ENCODE measurements at places on chromosomes 3 and 15. TPM values are rescaled to one million over a fixed set of nuclear protein-coding genes. Genes with fewer than 3 reads are reported as not detected.

DNA sequence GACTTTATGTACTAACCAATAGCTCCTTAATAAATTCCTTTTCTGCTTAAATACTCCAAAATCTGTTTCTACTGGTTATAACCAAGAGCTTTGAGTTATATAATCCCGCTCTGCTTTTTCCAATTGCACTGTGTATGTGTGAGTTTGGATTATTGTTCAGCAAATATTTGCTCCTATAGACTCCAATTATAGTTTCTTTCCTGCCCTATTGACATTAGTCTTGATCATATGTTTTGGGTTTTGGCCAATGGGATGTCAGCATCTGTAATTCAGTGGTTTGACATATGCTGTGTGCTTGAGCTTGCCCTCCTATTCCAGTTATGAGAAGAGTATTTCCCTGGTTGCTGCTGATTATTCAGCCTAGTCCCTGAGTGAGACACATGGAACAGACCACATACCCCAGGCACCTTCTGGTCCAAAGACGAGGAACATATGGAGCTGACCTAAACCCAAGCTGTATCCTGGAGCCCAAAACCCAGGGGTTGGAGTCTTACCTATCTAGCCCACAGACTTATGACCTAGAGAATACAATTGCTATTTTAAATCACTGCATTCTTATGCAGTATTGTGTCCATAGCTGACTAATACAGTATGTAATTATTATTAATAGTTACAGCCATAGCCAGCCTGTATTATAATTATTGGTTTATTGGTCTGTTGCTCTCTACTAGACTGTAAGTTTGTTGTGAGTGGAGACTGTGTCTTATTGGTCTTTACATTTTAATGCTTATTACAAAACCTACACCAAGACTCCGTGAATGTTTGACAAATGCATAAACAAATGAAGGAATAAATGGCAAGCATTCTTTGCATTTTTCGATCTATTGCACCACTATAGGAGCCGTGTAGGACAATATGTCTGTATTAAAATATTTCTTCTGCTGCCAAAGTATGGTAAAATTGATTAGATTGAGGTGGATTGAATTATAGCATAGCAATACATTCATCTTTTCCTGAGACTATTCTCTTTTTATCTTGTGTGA, 11.7 kb upstream of the ZNF280D start:
- no peak overlapping the region for H3K4me3 ChIP-seq
- H3K27ac ChIP-seq: no peak overlapping the region
- H3K36me3 ChIP-seq: no peaks in the 10 kb centered on the region

- no peaks in the 10 kb centered on the region for H3K27me3 ChIP-seq
- no peaks in the 10 kb centered on the region for H3K36me3 ChIP-seq
- no peaks in the 10 kb centered on the region for H3K4me1 ChIP-seq
- no peak overlapping the region for H3K4me3 ChIP-seq
- no peak overlapping the region for H3K27ac ChIP-seq
Measured at GRCh38 chr3:139762302-139762701, 84.5 kb upstream of the NMNAT3 start.

DNA sequence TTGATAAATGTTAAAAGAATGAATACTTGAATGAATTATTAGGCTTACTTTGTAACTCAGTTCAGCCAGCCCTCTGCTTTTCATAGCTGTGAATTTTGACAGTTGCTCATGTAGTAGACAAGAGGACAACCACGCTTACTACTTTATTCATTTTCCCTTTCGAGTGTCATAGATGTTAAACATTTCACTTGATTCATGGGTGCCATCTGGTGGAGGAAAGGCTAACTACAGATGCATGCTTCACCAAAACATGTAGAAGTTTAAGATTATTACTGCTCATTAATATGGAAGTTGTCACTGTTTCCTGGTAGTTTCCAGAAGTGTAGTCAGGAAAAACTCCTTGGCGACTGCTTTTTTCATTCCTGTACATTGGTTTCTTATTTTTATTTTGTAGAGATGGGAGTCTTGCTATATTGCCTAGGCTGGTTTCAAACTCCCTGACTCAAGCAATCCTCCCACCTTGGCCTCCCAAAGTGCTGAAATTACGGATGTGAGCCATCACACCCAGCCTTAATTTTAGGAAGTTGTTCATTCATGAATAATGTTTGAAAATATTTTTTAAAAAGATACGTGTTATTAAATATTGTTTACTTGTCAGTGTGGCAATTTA, 163.2 kb downstream of the B3GALNT1 start:
- peaks cover 3% of the 10 kb centered on the region for H3K4me1 ChIP-seq
- DNase-seq: peak; percentile 70
- H3K36me3 ChIP-seq: no peaks in the 10 kb centered on the region
- no peak overlapping the region for H3K4me3 ChIP-seq

DNA sequence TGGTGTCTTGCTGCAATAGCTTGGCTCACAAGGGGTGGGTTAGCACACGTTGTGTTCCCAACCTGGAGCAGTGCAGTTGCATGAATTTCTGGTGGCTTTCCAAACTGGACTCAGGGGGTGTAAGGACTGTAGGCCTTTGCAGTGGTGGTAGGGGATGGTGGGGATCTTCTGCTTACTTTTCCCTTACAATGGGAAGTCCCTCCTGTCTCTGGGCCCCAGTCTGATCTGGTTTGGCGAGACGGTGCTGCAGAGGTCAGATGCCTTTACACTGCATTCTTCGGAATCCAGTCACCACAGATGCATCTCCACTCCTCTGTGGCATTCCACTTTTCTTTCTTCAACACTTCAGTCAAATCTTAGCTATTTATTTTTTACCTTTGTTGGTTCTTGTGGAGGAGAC, 132.1 kb downstream of the DOCK3 start:
- no peaks in the 10 kb centered on the region for H3K4me1 ChIP-seq
- H3K4me3 ChIP-seq: no peak overlapping the region
- H3K27ac ChIP-seq: no peak overlapping the region
- H3K36me3 ChIP-seq: peaks cover 4% of the 10 kb centered on the region
- no peaks in the 10 kb centered on the region for H3K27me3 ChIP-seq

DNA sequence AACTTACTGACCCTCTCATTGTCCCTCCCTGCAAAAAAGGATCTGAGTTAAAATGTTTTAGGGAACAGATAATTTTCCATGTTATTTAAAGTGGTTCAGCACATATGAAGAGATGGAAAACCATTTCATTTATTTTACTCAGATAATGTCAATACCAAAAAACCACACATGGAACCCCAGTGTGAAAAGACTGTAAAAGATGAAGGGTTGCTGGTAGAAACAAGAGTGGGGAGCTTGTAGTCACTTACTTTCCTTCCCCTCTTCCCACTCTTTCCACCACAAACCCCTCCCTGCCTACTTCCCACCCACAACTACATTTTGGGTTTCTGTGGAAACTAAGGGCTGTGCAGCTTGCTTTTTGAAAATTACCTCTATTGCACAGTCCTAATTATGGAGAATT, 18.5 kb upstream of the KLHL25 start:
- no peaks in the 10 kb centered on the region for H3K36me3 ChIP-seq
- H3K27ac ChIP-seq: no peak overlapping the region
- peaks cover 5% of the 10 kb centered on the region for H3K4me1 ChIP-seq
- no peaks in the 10 kb centered on the region for H3K27me3 ChIP-seq

DNA sequence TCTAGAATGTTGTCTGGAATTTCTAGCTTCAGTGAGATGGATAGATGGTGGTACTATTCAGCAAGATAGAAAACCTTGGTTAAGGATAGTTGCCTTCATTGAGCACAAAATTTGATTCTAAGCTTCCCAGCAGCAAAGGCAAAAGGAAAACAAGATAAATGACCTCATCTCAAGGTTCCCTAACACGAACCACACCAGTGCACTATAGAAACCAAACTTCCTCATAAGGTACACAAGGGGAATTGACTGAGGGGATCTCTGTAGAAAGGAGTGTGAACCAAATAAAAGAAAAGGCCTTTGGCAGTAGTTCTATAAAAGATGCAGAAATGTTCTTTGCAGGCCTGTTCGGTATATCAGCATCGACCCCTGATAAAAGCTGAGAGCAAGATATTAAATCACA, 288.9 kb downstream of the SHQ1 start:
- peaks cover 3% of the 10 kb centered on the region for H3K4me1 ChIP-seq
- H3K4me3 ChIP-seq: no peak overlapping the region
- DNase-seq: no peak
- no peaks in the 10 kb centered on the region for H3K36me3 ChIP-seq

DNA sequence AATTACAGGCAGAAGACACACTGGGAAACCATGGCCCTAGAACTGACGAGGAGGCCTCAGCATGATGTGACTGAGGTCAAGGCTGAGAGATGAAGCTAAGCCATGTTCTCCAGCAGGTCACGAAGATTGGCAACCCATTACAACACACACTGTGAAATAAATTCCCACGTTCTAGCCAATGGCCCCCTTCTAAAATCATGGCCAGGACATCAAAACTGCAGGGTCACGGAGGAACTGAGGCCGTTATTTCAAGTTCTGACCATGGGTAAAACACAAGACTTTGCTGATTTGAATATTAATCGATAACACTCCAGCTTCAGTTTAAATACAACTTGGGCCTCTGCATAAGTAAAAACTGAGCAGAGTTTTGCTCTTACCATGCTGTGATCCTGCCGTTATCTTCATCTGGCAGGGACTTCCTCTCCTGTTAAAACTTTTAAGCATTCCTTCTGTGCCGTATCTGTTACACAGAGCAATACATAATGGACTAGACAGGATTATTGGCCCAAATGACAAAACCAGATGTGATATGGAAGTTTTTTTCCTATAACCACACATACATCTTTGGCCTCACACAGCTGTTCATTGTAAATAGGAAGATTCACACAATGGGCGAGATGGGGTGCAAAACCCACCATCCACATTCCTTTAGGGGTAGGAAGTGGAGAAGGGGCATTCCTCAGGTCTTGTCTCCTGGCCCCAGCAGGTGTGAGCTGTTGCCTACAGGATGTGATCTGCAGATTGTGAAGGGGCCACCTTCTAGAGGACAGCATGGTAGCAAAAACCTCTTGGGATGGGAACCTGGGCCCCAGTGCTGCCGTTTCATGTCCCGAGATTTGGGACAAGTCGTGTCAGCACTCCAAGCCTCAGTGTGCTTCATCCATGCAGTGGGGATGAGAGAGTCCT, 207.4 kb downstream of the OPA1 start:
- no peak overlapping the region for H3K27ac ChIP-seq
- H3K4me1 ChIP-seq: no peaks in the 10 kb centered on the region
- peaks cover 8% of the 10 kb centered on the region for H3K27me3 ChIP-seq
- DNase-seq: no peak
- no peak overlapping the region for H3K4me3 ChIP-seq

- H3K36me3 ChIP-seq: peaks cover 14% of the 10 kb centered on the region
- H3K4me1 ChIP-seq: no peaks in the 10 kb centered on the region
- H3K4me3 ChIP-seq: peak overlapping the region; percentile 26
- H3K27me3 ChIP-seq: no peaks in the 10 kb centered on the region
- no peak for DNase-seq
Measured at GRCh38 chr3:11705049-11705448, 61.3 kb upstream of the VGLL4 start.

DNA sequence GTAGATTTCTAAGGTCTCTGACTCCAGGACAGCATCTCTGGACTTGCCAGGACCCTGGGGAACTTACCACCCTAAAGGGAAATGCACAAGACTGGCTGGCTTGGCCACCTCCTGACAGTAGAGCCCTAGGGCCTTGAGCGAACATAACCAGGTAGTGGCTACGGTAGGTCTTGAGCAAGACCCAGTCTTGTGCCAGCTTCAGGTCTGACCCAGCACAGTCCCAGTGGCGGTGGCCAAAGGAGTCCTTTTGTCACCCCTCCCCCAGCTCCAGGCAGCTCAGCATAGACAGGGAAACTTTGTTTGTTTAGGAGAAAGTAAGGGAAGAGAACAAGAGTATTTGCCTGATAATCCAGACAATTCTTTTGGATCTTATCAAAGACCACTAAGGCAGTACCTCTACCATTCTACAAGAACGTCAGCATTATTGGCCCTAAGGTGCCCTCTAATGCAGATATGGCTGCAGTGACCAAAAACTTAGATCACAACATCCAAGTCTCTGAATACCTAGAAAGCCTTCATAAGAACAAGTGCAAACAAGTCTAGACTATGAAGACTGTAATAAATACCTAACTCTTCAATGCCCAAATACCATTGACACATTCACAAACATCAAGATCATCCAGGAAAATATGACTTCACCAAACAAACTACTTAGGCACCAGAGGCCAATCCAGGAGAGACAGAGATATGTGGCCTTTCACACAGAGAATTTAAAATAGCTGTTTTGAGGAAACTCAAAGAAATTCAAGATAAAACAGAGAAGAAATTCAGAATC, 38.7 kb upstream of the FBN1 start:
- peaks cover 2% of the 10 kb centered on the region for H3K27me3 ChIP-seq
- no peak overlapping the region for H3K4me3 ChIP-seq
- no peaks in the 10 kb centered on the region for H3K4me1 ChIP-seq

- no peaks in the 10 kb centered on the region for H3K27me3 ChIP-seq
- H3K27ac ChIP-seq: no peak overlapping the region
- no peaks in the 10 kb centered on the region for H3K4me1 ChIP-seq
- no peak for DNase-seq
- no peaks in the 10 kb centered on the region for H3K36me3 ChIP-seq
Measured at GRCh38 chr3:191631496-191631895, 170.5 kb downstream of the PYDC2 start.

DNA sequence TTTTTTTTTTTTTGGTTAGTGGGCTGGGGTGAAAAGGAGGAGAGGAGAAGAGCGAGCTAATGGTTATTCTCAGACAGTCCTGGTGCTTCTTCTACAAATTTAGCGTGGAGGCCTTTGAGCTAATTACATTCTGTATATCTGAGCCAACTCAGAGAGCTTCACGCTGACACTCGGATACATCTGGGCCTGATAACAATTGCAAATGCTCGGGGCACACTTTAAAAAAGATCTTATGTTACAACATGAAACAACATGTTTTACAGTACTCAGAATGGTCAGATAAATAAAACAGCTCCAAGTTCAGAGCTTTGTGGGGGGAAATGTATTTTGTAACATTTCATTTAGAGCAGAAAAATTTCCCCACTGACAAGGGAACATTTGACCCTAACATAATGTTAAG, 966.9 kb upstream of the NR2F2 start:
- DNase-seq: no peak
- H3K27ac ChIP-seq: no peak overlapping the region
- H3K4me1 ChIP-seq: no peaks in the 10 kb centered on the region
- no peaks in the 10 kb centered on the region for H3K27me3 ChIP-seq

GRCh38 chr15:30990036-30990435, 1.4 kb downstream of the MTMR10 start:
- peaks cover 3% of the 10 kb centered on the region for H3K36me3 ChIP-seq
- peak overlapping the region; percentile 87 for H3K4me3 ChIP-seq
- H3K27me3 ChIP-seq: no peaks in the 10 kb centered on the region
- no peak for DNase-seq
- no peak overlapping the region for H3K27ac ChIP-seq
- peaks cover 27% of the 10 kb centered on the region for H3K4me1 ChIP-seq

- H3K36me3 ChIP-seq: no peaks in the 10 kb centered on the region
- H3K27me3 ChIP-seq: no peaks in the 10 kb centered on the region
- no peak for DNase-seq
- H3K27ac ChIP-seq: no peak overlapping the region
Measured at GRCh38 chr3:39269528-39269927, 10.3 kb downstream of the CX3CR1 start.

The QTRT2 gene
- 27.2 TPM for total RNA-seq

The ZBED2 gene
- total RNA-seq: 610 TPM

The CKMT1A gene
- 0.41 TPM for total RNA-seq

The FBXO45 gene
- total RNA-seq: 16.3 TPM

The COL8A1 gene
- not detected for total RNA-seq

The IRAK2 gene
- 8.3 TPM for total RNA-seq

The SERPINI2 gene
- not detected for total RNA-seq

The RETNLB gene
- total RNA-seq: not detected

The NLGN1 gene
- total RNA-seq: not detected

Data from activated CD4-positive, alpha-beta memory T cell treated with anti-CD3 and anti-CD28 coated beads for 36 hours (primary cell).